Stimulated activated CD8-positive, alpha-beta memory T cell treated with anti-CD3 and anti-CD28 coated beads, Interleukin-15, amount 100 ng/mL, for 24 hours (primary cell): ENCODE measurements at places on chromosomes 4 and X.

- DNase-seq = no peak
Observed at GRCh38 chr4:6972911-6973310, 63.3 kb downstream of the TBC1D14 start.

GRCh38 chrX:138765051-138765450 lies 53.5 kb upstream of the FGF13 start:
- no peak for DNase-seq

GRCh38 chr4:137370206-137370633 lies 162.1 kb downstream of the PCDH18 start:
- DNase-seq = no peak

- DNase-seq = no peak
Observed at GRCh38 chrX:54087661-54088060, 43.4 kb upstream of the PHF8 start.

DNA sequence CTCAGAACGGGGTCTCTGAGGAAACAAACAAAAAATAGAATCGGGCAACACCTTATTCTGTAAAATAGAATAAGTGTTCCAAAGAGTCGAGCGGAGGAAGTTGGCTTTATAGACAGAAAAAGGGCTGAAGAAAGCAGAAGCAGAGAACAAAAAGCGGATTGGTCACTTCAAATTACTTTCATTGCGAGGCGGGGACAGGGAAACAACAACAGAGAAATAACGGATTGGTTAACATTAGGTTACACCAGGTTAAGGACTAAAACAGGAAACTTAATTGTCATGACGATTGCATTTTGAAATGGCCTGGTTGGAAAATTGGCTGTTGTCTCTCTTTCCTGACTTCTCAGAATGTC lies 433 bp upstream of the COQ2 start:
- no peak for DNase-seq
